DMS79 treated with DMSO at 0.1 percent for 48 hours (cell line): ENCODE measurements at places on chromosomes 11 and 22.
A peak's percentile ranks its signal among the peaks of the same experiment; 100 is the strongest.

DNA sequence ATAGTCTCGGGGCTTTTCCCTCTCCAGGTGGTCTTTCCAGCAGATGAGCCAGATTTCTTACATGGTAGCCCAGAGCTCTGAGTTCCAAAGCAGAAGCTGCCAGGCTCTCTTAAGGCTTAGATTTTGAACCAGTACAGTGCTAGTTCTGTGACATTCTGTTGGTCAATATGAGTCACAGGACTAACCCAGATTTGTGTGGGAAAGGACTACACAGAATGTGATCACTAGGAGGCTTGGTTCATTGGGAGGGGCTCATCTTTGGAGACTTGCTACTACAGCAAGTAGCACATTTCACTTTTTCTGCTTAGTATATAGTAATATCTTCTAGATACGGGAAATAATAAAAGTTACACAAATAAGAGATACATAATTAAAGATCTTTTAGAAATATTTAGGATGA lies 24.1 kb downstream of the RNF214 start:
- DNase-seq: no peak

DNA sequence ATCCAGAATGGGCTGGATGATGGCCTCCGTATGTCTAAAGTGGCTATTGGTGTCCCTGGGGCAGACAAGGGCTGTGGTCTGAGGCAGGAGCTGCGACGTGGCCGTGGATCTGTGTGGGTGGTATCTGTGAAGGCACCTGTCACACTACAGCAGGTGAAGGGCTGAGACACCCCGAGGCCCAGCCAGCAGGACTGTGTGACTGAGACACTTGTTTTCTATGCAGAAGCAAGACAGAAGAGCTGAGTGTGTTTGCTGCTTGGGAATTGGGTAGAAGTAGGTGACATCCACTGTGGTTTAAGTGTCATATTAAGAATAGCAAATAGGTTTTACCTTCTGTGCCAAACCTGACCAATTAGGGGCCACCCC lies 35.0 kb downstream of the AMPD3 start:
- no peak for DNase-seq

DNA sequence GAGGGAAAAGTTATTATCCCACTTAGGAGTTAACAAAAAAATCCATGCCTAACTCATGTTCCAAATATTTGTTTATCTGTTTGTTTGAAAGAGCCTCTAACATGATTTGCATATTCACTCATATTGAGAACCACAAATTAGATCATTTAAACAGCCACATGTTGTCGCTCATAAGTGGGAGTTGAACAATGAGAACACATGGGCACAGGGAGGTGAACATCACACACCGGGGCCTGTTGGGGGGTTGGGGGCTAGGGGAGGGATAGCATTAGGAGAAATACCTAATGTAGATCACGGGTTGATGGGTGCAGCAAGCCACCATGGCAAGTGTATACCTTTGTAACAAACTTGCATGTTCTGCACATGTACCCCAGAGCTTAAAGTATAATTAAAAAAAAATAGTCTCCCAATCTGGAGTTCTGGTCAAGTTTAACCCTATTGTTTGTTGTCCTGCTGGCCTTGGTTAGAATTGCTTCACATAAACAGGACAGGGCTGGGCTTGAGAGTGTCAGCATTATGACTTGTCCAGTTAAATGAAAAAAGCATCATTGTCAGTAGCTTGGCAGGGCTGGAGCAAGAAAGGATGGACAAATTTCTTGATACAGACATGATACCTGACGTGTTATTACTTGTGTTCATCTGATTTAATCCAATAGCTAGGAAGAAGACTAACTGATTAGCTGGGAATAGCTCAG lies 57.8 kb upstream of the PSMA1 start:
- DNase-seq: no peak

DNA sequence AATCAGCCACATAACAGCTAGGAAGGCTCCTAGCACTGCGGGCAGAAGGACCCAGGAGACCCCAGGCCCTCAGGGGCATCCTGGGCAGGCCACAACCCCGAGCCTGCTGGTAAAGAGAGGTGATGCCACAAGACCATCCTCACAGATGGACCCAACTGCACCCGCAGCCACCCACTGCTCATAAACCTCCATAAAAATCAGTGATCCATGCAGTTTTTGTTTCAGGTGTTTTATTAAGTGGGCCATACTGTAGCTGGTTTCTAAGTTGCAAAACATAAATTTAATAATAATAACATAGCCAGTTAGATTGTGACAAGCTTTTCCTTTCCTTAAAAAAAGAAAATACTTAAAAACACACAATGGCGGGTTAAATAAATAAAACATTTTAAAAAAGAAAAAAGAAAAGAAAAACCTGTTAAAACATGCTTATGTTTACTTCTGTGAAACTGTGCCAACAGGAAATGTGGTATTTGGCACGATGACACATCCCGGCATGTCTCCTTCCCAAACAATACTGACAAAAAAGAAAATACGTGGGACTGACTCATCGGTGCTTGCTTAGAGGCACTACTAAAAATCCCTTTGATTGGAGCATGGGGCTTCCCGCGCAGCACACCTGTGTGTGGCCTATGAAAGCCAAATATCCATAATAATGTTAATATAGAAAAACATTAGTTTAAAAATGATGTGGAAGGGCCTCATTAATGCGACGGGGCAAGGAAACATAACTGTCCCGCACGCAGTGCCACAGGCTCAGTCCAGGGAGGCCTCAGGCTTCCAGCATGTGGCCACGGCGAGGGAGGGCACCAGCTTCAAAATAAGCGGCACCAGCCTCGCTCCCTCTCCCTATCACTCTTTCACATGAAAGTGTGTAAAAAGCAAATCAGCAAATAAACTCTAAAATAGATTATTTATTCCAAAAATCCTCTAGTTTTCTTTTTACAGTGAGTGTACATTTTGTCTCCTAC lies 47.5 kb upstream of the SCUBE2 start:
- peak; percentile 95 for DNase-seq
